ENCODE measurements at places on chromosomes 1 and 21.

DNA sequence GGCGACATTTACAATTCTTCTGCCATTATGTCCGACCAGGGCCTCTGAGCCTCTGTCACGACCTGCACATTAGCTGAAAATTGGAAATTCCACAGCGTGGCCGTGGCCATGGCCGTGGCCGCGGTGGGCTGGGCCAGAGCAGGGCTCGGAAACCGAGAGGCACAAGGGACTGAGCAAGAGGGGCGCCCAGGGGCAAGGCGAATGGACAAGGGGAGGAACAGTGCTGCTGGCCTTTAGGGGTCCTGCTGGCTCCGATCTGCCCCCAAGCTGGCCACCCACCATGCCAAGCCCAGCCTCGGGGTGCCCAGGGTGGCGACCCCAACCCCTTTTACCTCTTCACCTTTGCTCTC, 75.0 kb downstream of the TAS1R2 start:
- H3K27me3 ChIP-seq = no peaks in the 10 kb centered on the region

DNA sequence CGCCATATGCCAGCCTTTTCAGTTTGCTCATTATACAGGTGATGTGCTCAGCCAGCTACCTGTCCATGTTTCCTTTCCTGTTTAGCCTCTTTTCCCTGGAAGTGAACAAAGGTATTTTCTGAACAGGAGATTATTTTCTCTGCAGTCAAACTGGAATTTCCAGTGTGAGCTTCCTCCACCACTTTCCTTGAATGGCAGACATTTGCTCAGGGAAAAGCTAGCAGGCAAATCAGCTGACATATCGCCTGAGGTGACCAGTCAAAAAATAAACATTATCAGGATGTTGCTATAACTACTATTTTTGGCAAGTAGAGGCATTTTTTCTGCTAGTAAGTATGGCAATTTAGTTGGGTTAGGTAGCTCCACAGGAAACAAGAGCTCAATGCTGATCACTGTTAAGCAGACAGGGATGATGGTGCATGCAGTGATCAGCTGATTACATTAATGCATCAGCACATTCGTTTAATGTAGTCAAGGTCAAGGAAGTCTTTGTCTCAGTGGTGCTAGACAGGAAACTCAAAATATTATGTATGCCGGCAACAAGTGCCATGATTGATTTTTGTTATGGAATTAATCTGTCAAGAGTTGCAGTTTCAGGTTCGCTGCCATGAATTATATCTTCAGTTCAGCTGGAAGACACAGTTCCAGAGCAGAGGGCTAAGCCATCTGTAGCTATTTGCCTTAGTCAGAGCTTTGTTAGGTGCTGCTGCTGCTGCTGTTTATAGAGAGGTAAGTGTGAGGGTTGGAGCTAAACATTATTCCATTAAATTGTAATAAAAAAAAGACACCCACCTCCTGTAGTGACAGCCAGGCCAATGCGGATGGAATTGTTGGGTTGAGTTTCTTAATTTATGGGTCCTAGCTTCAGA, 179.7 kb upstream of the ST6GALNAC5 start:
- H3K4me1 ChIP-seq = no peaks in the 10 kb centered on the region
- no peak overlapping the region for H3K27ac ChIP-seq
- H3K4me3 ChIP-seq = no peak overlapping the region
- no peaks in the 10 kb centered on the region for H3K36me3 ChIP-seq

DNA sequence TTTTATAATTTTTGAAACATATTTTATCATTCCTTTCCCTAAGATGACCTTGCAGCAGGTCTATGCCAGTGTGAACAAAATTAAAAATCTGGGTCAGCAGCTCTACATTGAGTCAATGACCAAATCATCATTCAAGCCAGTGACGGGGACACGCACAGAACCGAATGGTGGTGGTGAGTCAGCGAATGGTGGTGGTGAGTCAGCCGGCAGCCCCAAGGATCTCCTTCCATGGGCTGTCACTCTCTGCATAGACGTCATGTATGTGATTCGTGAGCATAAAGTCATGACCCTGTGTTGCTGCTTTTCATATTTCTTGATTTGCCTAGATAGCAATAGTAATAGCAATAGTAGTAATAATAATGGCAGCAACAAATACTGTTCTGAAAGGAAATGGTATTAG, 26.3 kb downstream of the PER3 start:
- H3K4me1 ChIP-seq = no peaks in the 10 kb centered on the region
- H3K36me3 ChIP-seq = peaks cover 64% of the 10 kb centered on the region
- no peaks in the 10 kb centered on the region for H3K27me3 ChIP-seq
- no peak overlapping the region for H3K4me3 ChIP-seq

DNA sequence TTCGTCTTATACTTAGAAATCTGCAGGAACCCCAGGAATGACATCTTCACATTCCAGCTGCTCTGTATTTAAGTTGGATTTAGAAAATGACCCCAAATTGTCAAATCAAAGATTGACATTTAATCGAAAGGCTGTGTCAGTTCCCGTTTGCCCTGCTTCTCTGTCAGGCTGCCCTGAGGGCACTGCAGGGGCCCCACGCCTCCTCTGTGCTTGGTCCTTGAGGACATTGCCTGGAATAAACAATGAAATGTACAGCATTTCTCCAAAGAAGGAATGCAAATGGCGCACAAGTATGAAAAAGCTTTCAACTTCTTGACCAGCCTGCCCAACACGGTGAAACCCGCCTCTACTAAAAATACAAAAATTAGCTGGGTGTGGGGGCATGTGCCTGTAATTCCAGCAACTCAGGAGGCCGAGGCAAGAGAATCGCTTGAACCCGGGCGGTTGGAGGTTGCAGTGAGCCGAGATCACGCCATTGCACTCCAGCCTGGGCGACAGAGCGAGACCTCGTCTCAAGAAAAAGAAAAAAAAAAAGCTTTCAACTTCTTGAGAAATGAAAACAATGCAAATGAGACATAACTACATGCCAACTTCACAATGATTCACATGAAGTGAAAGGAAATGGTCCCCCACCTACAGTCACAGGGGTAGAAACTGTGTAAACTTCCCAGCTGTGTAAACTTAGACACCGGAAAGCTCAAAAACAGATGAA, 3.0 kb downstream of the TMPRSS3 start:
- no peaks in the 10 kb centered on the region for H3K36me3 ChIP-seq
- H3K27me3 ChIP-seq = no peaks in the 10 kb centered on the region
- H3K27ac ChIP-seq = no peak overlapping the region

DNA sequence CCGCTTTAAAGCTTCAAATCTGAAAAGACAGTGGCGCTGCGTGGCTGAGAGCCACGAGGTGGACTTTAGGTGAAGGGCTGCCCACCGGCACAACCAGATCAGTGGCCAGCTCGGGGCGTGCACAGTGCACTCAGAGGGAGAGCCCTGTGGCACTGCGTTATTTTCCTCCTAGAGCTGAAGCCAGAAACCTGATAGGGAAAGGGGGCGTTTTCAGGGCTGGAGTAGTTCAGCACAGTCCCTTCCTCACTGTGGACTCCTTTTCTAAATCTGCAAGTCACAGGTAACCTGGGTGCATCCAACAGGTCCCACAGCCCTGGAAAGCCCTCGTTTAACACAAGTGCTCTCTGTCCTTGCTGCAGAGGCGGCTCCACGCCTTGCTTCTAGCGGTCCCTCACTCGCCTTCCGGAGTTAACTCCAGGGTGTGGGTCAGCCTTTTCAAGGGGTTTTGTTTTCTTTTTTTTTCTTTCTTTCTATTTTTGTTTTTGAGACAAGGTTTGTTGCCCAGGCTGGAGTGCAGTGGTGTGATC, 81.2 kb downstream of the GALNT2 start:
- H3K4me3 ChIP-seq = no peak overlapping the region
- no peaks in the 10 kb centered on the region for H3K36me3 ChIP-seq
- H3K27me3 ChIP-seq = no peaks in the 10 kb centered on the region
- no peak overlapping the region for H3K27ac ChIP-seq
- DNase-seq = no peak
- H3K4me1 ChIP-seq = peaks cover 35% of the 10 kb centered on the region

DNA sequence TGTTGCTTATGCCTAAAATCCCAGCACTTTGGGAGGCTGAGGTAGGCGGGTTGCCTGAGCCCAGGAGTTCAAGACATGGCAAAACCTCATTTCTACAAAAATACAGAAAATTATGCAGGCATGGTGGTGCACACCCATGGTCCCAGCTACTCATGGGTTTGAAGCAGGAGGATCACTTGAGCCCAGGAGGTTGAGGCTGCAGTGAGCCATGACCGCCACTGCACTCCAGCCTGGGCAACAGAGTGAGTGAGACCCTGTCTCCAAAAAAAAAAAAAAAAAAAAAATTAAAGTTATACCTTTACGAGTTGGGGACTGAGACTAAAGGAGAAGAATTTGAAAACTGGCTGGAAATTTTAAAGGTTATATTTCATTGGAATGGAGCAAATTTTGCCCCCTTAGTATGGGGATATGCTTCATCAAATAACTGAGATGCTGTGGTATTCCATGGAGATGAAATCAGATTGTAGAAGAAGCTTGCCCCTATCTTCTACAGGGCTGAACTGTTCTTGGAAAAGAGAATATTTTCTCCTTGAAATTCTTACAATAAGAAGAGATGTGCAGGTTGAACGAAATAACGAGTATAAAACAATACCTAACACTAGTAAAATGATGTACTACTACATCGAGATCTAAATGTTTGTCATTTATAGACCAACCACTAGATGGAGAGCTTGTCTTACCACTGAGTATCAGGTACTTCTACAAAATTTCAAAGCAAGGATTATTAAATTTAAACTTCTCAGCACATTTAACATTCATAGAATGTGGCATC, 34.9 kb upstream of the SCYL3 start:
- no peaks in the 10 kb centered on the region for H3K27me3 ChIP-seq
- no peaks in the 10 kb centered on the region for H3K4me1 ChIP-seq
- no peaks in the 10 kb centered on the region for H3K36me3 ChIP-seq
- no peak overlapping the region for H3K27ac ChIP-seq

- H3K4me1 ChIP-seq = no peaks in the 10 kb centered on the region
- DNase-seq = no peak
- H3K27me3 ChIP-seq = no peaks in the 10 kb centered on the region
- no peak overlapping the region for H3K4me3 ChIP-seq
- no peaks in the 10 kb centered on the region for H3K36me3 ChIP-seq
- no peak overlapping the region for H3K27ac ChIP-seq
Observed at GRCh38 chr1:206547104-206547503, 39.8 kb downstream of the RASSF5 start.

DNA sequence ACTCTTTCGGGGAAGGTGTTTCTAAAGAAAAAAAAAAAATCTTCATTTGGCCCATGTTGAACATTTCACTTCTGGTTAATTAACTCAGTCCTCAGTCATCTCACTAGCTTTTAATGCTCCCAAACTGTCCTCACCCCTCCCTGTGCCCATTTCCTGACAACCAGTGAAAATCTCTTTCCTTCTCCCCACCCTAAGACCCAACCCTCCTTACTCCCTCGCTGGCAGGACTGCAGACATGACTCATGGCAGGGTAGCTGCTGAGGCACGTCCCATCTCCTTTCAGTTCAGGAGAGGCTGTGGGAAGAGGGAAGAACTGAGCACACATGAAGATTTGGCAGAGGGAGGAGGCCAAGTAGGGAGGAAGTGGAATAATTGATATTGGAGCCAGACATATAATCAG, 12.6 kb downstream of the PKP1 start:
- H3K27me3 ChIP-seq = no peaks in the 10 kb centered on the region
- no peaks in the 10 kb centered on the region for H3K4me1 ChIP-seq
- DNase-seq = no peak
- no peaks in the 10 kb centered on the region for H3K36me3 ChIP-seq

GRCh38 chr1:170460001-170460400, 72.0 kb upstream of the GORAB start:
- H3K27ac ChIP-seq = no peak overlapping the region
- H3K36me3 ChIP-seq = no peaks in the 10 kb centered on the region
- no peak overlapping the region for H3K4me3 ChIP-seq
- no peaks in the 10 kb centered on the region for H3K27me3 ChIP-seq

- H3K27ac ChIP-seq = no peak overlapping the region
- H3K27me3 ChIP-seq = no peaks in the 10 kb centered on the region
- DNase-seq = no peak
- no peaks in the 10 kb centered on the region for H3K4me1 ChIP-seq
- no peak overlapping the region for H3K4me3 ChIP-seq
Observed at GRCh38 chr21:28856588-28857250, 136.0 kb downstream of the LTN1 start.

- no peaks in the 10 kb centered on the region for H3K4me1 ChIP-seq
- H3K4me3 ChIP-seq = no peak overlapping the region
- H3K36me3 ChIP-seq = no peaks in the 10 kb centered on the region
- no peak for DNase-seq
Observed at GRCh38 chr1:215459136-215459535, 108.0 kb upstream of the KCTD3 start.

DNA sequence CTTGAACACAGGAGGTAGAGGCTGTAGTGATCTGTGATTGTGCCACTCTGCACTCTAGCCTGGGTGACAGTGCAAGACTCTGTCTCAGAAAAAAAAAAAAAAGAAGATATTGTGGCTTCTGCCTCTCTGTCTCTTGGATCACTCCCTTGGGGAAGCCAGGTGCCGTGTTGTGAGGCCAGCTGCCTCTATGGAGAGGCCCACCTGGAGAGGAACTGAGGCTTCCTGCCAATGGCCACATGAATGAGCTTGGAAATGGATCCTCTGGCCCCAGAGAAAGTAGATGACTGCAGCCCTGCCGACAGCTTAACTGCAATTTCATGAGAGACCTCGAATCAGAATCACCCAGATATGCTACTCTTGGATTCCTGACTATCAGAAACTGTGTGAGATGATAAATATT, 19.7 kb upstream of the AK2 start:
- DNase-seq = no peak
- no peak overlapping the region for H3K4me3 ChIP-seq
- H3K27ac ChIP-seq = no peak overlapping the region

- H3K4me1 ChIP-seq = peaks cover 28% of the 10 kb centered on the region
- peak overlapping the region; percentile 22 for H3K4me3 ChIP-seq
- DNase-seq = no peak
- H3K27me3 ChIP-seq = no peaks in the 10 kb centered on the region
- peak overlapping the region; percentile 17 for H3K27ac ChIP-seq
- no peaks in the 10 kb centered on the region for H3K36me3 ChIP-seq
Observed at GRCh38 chr1:145959957-145960467, 2.2 kb upstream of the LIX1L start.

- H3K4me1 ChIP-seq = no peaks in the 10 kb centered on the region
- no peaks in the 10 kb centered on the region for H3K36me3 ChIP-seq
- no peaks in the 10 kb centered on the region for H3K27me3 ChIP-seq
- no peak overlapping the region for H3K27ac ChIP-seq
- no peak overlapping the region for H3K4me3 ChIP-seq
Observed at GRCh38 chr1:13965770-13966398, 265.9 kb downstream of the PRDM2 start.

DNA sequence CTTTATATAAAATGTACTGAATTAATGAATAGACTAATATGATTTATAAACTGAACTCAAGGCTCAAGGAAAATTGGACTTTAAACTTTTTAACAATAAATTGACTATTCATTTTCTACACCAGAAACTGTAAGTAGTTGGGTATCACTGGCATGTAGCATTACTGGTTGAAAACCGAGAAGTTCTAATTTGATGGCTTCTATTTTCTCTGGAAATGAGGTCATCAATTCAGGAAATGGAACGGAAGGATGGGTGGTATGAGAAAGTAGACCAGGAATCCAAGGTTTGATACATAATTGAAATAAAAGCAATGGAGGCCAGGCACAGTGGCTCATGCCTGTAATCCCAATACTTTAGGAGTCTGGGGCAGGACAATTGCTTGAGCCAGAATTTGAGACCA, 50.4 kb downstream of the RERE start:
- no peaks in the 10 kb centered on the region for H3K27me3 ChIP-seq
- DNase-seq = no peak
- no peak overlapping the region for H3K27ac ChIP-seq
- no peaks in the 10 kb centered on the region for H3K4me1 ChIP-seq
- no peak overlapping the region for H3K4me3 ChIP-seq

Data from pancreas (tissue), 10 donors.